ENCODE measurements at places on chromosomes 2 and 18. TPM values are rescaled to one million over a fixed set of nuclear protein-coding genes. Genes with fewer than 3 reads are reported as not detected.

GRCh38 chr2:126687503-126687902 is 31.5 kb downstream of the GYPC start:
- DNase-seq = no peak

- no peak for DNase-seq
These were observed 193.5 kb downstream of the MYO3B start for GRCh38 chr2:170371231-170371998.

LIMS4 gene
- not detected for total RNA-seq

STK16 gene
- total RNA-seq = 24.4 TPM

UGT1A3 gene
- 52.8 TPM for total RNA-seq

- no peak for DNase-seq
These were observed 286.2 kb upstream of the VRK2 start for GRCh38 chr2:57760381-57760801.

GRCh38 chr2:148568597-148568996 is 76.0 kb upstream of the EPC2 start:
- DNase-seq = no peak

DNA sequence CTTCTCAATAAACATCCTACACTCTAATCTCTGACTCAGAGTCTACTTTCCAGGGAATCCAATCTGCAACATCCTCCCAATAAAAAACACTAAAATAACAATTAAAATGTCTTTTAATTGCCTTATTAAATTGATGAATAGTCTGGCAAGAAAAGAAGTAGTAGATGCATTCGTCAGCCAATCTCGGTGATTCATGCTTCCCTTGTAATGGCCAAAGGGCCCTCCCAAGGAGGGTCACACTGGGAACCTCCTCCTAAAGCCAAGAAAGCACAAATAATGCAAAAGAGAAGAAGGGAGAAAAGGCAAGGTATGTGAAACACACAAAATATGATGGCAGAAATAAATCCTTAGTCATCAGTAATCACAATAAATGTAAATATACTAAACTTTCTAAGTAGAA is 16.8 kb downstream of the ST8SIA5 start:
- no peak for DNase-seq

DNA sequence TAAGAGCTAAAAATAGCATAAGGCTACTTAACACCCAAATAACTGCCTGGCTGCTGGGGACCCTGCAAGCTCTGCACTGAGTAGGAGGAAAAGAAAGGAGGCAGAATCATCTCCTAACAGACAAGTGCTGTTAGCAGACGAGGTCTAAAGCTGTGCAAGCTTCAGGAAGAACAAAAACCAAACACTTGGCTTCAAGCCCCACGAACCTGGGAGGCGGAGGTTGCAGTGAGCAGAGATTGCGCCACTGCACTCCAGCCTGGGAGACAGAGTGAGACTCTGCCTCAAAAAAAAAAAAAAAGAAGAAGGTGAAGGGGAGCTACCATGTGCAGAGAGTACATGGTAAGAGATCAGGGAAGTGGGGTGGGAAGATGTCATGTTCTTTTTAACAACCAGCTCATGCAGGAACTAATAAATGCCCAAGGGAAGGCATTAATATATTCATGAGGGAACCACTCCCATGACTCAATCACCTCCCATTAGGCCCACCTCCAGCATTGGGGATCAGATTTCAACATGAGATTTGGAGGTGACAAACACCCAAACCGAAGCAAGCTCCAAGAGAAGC is 28.8 kb upstream of the INO80C start:
- peak; percentile 64 for DNase-seq

EPB41L3 gene
- 4.0 TPM for total RNA-seq

DNA sequence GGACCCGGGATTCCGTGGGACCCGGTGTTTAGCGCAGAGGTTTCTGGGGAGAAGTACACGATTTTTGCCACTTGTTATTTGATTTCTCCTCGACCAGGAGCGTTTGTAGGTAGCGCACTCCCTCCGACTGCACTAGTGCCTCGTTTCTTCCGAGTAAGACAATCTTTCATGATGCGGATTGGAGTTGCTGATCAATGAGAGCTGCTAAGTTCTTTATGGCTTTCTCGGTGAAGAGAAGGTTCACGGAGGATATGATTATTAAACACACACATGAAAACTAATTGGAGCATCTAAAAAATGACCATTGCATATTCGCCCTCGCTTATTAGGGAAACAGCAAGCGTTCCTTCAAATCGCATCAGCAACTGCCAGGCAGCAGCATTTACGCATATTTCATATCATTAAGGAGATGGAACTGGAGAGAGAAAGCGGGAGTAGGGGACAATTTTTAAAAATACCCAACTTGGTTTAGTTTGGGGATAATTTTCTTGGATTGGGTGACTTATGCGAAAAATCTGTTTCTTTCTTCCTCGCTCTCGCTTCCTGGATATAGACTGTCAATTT is 616 bp downstream of the EML6 start:
- no peak for DNase-seq

ST8SIA5 gene
- 0.23 TPM for total RNA-seq

- no peak for DNase-seq
These were observed 357.3 kb upstream of the SLC8A1 start for GRCh38 chr2:40809156-40809555.

DNA sequence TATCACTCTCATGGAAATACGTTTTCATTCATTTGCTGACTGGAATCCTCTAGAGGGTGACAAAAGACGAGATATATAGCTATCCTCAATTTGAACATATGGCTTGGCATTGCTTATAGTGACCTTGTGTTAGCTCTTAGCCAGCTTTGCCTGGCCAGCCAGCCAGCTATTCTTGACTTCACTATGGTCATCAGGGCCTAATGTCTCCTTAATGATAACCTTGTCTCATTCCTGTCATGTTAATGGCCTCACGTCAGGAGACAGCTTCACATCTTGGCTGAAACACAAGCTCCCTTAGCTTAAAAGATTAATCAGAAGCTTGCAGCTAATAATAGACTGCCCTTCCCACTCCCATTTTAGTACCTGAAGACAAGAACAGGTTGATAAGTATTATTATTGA is 1517.5 kb upstream of the PIK3C3 start:
- DNase-seq = no peak

- DNase-seq = no peak
These were observed 66.9 kb upstream of the ITM2C start for GRCh38 chr2:230797515-230798495.

GRCh38 chr2:16189029-16189835 is 248.9 kb downstream of the MYCN start:
- DNase-seq = no peak

NOSTRIN gene
- total RNA-seq = 3.5 TPM

AMER3 gene
- not detected for total RNA-seq

EHBP1 gene
- total RNA-seq = 50.0 TPM

GRCh38 chr2:233411162-233411561 is 56.9 kb downstream of the DGKD start:
- DNase-seq = no peak

CNTNAP5 gene
- not detected for total RNA-seq

GRCh38 chr2:37471994-37472393 is 127.6 kb downstream of the QPCT start:
- no peak for DNase-seq

IL36G gene
- total RNA-seq = 0.20 TPM

PPP4R3B gene
- total RNA-seq = 38.7 TPM

DNA sequence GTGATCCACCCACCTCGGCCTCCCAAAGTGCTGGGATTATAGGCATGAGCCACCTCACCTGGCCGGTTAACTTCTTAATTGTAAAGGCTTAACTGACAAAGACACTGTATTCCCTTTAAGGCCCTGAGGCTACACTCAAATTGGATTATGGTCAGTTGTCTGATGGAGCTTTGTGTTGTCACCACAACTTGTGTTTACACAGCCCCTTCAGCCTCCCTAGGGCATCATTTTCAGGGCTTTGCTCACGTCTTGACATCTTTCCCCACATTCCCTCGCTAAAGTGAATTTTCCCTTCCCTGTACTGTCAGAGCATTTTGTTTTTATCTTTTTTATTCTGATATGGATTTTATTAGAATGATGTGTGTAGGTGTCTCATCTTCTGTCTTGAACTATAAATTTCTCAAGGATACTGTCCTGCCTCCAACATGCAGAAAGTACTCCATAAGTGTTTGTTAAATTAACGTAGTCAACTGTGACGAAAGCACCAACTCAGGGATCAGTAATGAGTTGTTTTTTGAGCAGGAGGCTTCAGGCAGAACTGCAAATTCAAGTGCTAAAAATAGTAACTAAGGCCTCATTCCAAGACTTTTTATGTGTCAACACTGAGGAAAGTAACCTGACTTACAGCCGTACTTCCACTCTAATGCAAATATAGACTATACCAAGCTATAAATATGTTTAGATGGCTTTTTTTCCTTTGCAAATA is 77.1 kb upstream of the NARS1 start:
- no peak for DNase-seq

GRCh38 chr2:85822766-85823165 is 66.0 kb downstream of the ST3GAL5 start:
- no peak for DNase-seq

GRCh38 chr18:29309366-29309765 is 1132.4 kb upstream of the CDH2 start:
- DNase-seq = no peak

GRCh38 chr2:177721087-177721486 is 328.5 kb downstream of the AGPS start:
- no peak for DNase-seq

GRCh38 chr2:231816327-231817026 is 30.2 kb downstream of the COPS7B start:
- DNase-seq = no peak

DNA sequence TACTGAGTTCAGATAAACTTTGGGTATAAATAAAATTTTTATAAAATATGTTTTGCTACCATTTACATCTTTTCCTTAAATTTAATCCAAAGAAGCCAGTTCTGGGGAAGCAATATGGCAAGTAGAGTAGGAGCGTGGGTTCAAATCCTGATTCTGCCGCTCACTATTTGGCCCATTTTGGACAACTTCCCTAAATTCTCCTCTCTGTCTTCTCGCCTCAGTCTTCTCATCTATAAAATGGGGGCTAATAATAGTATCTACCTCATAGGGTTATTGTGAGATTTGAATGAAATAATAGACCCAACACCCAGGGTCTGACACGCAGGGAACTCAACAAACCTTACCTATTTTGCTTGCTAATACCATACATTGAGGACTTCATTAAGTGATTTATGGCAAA is 59.7 kb downstream of the ACTR2 start:
- no peak for DNase-seq

DNA sequence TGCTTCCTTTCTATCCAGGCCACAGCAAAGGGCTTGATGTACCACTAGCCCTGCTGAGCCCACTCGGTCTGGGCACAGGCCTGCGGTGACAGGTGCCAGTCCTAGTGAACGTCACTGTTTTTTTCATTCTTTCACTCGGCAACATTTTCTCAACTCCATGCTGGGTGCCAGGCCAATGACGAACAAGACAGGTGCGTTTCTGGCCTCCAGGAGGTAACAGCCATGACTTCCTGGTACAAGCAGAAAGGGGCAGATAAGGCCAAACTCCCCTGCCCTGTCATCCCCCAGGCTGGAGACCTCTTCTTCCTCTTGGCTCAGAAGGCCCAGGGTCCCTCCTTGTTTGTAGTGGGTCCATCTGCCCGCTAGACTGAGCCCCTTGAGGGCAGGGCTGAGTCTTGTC is 55.7 kb upstream of the OTOF start:
- no peak for DNase-seq

KCNS3 gene
- total RNA-seq = 4.7 TPM

SPIRE1 gene
- total RNA-seq = 21.6 TPM

GCG gene
- total RNA-seq = not detected

- no peak for DNase-seq
These were observed 597.2 kb downstream of the DCDC2C start for GRCh38 chr2:4300616-4301015.

GRCh38 chr2:119795309-119796303 is 35.9 kb downstream of the PTPN4 start:
- no peak for DNase-seq
